Stimulated activated CD8-positive, alpha-beta memory T cell treated with anti-CD3 and anti-CD28 coated beads, Interleukin-12 subunit alpha, Interleukin-12 subunit beta, amount 100 ng/mL, for 1 hour (primary cell): ENCODE measurements at places on chromosomes 12 and 14.

DNA sequence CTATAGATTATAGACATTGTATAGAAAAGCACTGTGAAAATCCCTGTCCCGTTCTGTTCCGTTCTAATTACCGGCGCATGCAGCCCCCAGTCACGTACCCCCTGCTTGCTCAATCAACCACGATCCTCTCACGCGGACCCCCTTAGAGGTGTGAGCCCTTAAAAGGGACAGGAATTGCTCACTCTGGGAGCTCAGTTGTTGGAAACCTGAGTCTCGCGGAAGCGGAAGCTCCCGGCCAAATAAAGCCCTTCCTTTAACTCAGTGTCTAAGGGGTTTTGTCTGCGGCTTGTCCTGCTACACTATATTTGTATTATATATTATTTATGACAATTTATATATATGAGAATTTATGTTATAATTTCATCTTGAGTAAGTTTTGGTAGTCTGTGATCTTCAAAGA, 213.6 kb upstream of the AMIGO2 start:
- no peak for DNase-seq

DNA sequence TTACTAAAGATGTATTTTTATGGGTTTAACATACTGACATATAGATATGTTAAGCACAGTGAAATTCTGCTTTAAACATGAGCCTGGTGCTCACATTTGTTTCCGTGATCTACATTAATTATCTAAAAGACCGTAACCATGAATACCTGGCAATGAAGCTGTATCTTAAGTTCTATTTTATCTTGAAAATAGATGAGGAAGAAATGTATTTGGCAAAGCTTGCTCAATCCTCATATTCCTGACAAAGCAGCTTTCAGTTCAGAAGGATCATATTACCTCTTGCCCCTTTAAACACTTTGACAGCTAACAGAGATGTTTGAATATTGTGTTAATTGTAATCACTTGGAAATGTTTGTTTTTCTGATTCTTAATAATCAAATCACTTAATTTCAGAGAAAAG, 9.8 kb downstream of the EPYC start:
- no peak for DNase-seq

- no peak for DNase-seq
These were observed 306.6 kb upstream of the ATP2B1 start for GRCh38 chr12:90015228-90015627.

- no peak for DNase-seq
These were observed 37.0 kb downstream of the B4GALNT3 start for GRCh38 chr12:496736-497135.

DNA sequence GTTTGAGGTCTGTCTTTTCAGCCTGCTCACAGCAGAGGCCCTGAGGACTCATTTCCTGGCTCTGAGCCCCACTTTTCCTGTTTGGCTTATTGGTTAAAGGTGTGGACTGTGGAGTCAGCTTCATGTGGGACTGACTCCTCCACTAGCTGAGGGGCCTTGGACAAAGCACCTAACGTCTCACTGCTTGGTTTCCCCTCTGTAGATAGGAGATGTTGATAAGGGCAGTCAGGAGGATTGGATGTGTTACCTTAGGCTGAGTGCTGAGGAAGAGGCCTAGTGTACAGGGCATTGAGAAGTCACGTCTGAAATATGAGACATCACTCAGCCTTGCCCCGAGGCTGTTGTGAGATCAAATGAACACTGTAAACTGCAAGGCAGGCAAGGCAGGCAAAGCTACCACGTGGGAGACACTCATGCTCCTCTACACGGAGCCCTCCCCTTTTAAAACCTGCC, 27.1 kb upstream of the TCL1A start:
- no peak for DNase-seq

- DNase-seq, result no peak
These were observed 20.0 kb downstream of the ZFP36L1 start for GRCh38 chr14:68772761-68773381.

DNA sequence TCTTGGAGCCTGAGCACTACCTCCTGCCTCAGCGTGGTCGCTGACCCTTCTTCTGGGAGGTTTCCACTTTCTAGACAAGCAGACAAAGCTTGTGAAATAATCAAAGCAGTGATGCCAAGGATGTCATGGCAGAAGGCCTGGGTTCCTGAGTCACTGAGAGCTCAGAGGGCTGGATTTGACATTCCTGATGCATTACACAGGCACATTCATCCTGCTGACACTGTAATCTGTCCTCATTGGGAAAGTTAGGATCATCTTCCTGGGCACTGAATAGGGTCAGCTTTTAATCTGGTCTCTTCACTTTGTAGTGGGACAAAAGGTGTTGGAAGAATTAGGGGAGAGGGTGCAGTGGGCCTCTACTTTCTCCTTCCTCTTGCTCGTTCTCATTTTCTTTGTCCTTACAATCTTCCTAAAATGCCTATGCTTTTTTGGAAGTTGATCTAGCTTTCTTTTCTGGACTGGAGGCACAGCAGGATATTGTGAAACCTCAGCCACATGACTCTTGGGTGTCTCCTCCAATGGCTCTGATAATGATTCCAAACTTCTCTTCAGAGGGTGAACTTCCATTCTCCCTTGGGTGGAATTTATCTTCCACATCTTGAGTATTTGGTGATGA, 29.6 kb downstream of the EEA1 start:
- no peak for DNase-seq

- no peak for DNase-seq
These were observed 49.2 kb upstream of the CCND2 start for GRCh38 chr12:4224206-4224889.

DNA sequence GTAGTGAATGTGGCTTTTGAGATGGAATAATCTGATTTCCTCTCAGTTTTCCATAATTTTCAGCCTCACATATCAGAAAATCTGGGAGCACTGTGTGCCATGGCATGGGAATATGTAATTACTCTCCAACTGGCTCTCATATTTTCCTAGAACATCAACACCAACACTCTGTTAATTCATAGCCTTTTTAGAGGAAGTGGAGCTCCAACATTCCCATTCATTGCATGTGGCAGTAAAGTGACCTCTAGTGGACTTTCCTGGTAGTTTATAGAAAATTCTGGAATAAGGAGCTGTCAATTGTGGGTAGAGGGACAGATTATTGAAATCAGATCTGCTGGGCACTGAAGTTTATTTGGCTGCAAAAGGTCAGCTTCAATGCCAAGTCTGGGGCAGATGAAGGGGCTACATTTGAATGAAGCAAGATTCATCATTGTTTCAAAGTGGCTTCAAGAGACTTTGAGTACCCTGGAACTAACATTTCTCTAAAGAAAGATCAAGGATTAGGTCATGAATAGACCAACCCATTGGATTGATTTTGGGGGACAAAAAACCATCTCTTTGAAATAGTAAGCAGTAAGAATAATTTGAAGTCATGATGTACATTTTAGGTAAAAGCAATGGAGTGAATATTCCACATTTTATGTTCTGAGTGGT, 23.6 kb upstream of the USP44 start:
- DNase-seq, result no peak

- DNase-seq, result no peak
These were observed 77.9 kb upstream of the HOXC13 start for GRCh38 chr12:53860426-53861345.

- no peak for DNase-seq
These were observed 776 bp downstream of the BMP4 start for GRCh38 chr14:53955671-53956426.

DNA sequence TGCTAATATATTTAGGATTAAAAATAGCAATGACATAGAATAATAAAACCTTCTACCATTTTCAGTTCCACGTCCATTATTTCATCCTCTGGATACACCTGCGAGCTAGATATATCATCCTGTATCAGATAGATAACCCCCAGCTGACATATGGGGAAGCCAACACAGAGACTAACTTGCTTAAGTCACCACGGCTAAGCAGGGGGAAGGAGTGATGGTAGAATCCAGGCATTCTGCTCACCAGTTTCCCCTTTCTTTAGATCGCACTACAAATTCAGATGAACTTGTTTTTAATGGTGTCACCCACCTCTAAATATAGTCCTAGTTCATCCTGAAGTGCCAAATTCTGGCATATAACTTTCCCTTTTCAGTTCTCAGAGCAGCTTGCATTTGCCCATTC, 110.1 kb downstream of the TXNDC16 start:
- DNase-seq, result no peak

- no peak for DNase-seq
These were observed 43.4 kb downstream of the NFKBIA start for GRCh38 chr14:35361141-35361480.

GRCh38 chr14:103621860-103622259, 7.2 kb upstream of the KLC1 start:
- DNase-seq, result no peak

- no peak for DNase-seq
These were observed 85.7 kb downstream of the GPATCH2L start for GRCh38 chr14:76237349-76237990.

DNA sequence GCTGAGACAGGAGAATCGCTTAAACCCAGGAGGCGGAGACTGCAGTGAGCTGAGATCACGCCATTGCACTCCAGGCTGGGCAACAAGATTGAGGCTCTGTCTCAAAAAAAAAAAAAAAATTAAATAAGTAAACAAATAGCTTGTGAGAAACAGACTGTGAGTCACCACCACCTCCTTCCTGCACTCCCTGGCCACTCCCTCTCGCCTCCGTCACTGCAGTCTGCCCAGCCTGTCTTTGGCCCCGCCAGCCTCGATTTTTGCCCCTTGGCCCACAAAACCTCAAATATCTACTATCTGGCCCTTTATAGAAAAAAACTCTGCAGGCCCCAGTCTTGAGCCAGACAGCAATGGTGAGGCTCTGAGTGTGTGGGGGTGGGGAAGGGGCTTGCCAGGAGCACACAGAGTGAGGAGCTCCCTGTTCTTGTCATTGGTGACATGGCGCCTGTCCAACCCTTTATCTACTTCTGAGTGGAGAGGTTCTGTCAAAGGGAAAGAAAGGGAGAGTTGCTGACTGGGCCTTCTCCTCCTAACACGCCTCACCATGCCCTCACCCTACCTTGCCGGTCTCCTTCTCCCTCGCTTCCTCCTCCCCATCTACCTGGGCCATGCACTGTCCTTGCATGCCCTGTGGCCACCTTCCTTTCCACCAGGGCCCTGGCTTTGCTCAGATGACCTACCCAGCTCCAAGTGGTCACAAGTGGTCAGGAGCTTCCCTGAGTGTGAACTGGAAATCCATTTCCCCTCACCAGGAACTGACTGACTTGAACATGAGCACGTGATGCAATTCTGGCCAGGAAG, 22.1 kb downstream of the LGMN start:
- DNase-seq, result no peak

- no peak for DNase-seq
These were observed 11.0 kb upstream of the IRF2BPL start for GRCh38 chr14:77039285-77040058.

- no peak for DNase-seq
These were observed 43.1 kb upstream of the CCDC196 start for GRCh38 chr14:66442953-66443571.
